Esophagus squamous epithelium (tissue), 5 donors: ENCODE measurements at places on chromosomes 13 and 19.
A peak's percentile ranks its signal among the peaks of the same experiment; 100 is the strongest.

- H3K4me1 ChIP-seq, result no peaks in the 10 kb centered on the region
- peak overlapping the region; percentile 49 for H3K27ac ChIP-seq
- H3K4me3 ChIP-seq, result no peak overlapping the region
- no peak for DNase-seq
- no peaks in the 10 kb centered on the region for H3K36me3 ChIP-seq
- no peaks in the 10 kb centered on the region for H3K27me3 ChIP-seq
Observed at GRCh38 chr13:113901231-113901630, 37.4 kb upstream of the GAS6 start.

- no peak overlapping the region for H3K4me3 ChIP-seq
- H3K4me1 ChIP-seq, result no peaks in the 10 kb centered on the region
- H3K27me3 ChIP-seq, result no peaks in the 10 kb centered on the region
Observed at GRCh38 chr19:15161028-15161984, 39.5 kb downstream of the NOTCH3 start.

GRCh38 chr19:19341026-19341425 is 20.4 kb downstream of the MAU2 start:
- peaks cover 15% of the 10 kb centered on the region for H3K4me1 ChIP-seq
- no peak overlapping the region for H3K4me3 ChIP-seq
- no peaks in the 10 kb centered on the region for H3K27me3 ChIP-seq
- no peak for DNase-seq
- peaks cover 100% of the 10 kb centered on the region for H3K36me3 ChIP-seq
- no peak overlapping the region for H3K27ac ChIP-seq

DNA sequence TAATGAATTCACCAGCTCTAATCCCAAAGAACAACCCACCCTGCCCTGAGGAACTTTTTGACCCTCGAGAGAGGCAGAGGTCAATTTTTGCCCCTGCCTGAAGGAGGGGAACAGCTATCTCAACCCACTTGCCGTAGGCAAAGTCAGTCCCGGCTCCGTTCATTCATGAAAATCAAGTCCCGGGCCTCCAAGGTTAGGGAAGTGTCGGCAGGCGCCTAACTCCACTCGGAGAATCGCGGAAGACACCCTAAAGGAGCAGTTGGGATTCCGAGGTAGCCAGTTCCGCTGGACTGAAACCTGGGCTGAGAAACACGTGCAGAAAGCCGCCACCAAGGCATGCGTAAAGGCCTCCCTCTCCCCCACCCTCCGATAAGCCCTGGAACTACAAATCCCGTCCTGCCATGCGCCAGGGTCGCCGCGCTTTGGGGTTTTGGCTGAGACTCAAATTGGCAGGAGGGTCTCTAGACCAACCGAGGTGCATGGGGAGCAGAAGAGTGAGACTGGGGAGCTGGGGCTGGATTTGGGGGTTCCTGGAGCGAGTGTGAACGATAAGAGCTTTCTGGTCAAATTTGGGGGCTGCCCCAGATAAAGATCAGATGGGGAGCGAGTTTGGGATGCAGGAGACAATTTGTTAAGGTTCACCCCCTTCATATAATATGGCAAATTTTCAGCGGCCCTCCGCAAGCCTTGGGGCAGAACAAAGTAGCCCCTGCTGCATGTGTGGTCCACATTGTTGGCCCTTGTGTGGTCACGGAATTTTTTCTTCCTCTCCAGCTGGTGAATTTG is at the start of gene TNPO2:
Gene TNPO2, minus strand, starts transcription at position 292 of the 786 bp plus-strand sequence. CDS start 2,955 bp downstream, outside the sequence.
- no peaks in the 10 kb centered on the region for H3K27me3 ChIP-seq
- H3K4me1 ChIP-seq, result peaks cover 15% of the 10 kb centered on the region
- peaks cover 24% of the 10 kb centered on the region for H3K36me3 ChIP-seq
- peak within 1 kb of the TSS; percentile 85 for H3K4me3 ChIP-seq
- DNase-seq, result no peak

GRCh38 chr13:50990065-50990817 is 80.7 kb downstream of the RNASEH2B start:
- no peak for DNase-seq
- no peak overlapping the region for H3K4me3 ChIP-seq
- peak overlapping the region; percentile 63 for H3K27ac ChIP-seq

DNA sequence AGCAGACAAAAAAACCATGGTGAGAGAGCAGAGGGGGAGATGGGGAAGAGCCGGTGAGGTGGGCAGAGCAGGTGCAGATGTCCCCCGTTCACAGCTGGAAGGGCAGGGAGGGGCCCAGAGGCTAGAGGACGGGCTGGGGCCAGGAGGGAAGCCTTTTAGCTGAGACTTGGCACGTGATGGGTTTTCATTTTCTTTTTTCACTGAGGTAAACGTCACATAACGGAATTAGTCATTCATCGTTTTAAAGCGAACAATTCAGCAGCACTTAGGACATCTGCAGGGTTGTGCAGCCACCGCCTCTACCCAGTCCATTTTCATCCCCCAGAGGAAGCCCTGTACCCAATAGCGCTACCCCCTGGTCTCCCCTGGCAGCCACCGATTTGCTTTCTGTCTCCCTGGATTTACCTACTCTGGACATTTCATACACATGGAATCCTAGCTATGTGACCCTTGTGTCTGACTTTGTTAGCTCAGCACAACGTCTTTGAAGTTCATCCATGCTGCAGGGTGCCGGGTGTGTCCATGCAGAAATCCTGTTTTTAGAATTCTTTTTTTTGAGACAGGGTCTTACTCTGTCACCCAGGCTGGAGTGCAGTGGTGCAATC is 16.0 kb upstream of the EMC10 start:
- no peaks in the 10 kb centered on the region for H3K36me3 ChIP-seq
- no peaks in the 10 kb centered on the region for H3K27me3 ChIP-seq
- H3K4me3 ChIP-seq, result no peak overlapping the region
- no peak overlapping the region for H3K27ac ChIP-seq

- H3K36me3 ChIP-seq, result no peaks in the 10 kb centered on the region
- DNase-seq, result no peak
- H3K4me1 ChIP-seq, result no peaks in the 10 kb centered on the region
- H3K27me3 ChIP-seq, result no peaks in the 10 kb centered on the region
- no peak overlapping the region for H3K27ac ChIP-seq
Observed at GRCh38 chr13:96637039-96637438, 357.2 kb downstream of the OXGR1 start.

DNA sequence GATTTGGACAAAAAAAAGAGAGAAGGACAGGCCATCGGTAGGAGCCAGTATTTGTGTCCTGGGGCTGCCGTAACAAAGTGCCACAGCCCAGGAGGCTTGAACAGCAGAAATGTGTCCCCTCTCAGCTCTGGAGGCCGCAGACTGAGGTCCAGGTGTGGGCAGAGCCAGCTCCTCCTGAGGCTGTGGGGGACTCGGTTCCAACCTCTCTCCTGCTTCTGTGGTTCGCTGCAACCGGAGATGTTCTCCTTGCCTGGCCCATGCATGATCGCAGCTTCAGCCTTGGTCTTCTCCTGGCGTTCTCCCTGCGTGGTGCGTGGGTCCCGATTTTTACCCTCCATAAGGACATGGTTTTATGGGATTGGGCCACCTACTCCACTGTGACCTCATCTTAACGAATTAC is 85.9 kb upstream of the SOX1 start:
- no peak overlapping the region for H3K4me3 ChIP-seq
- no peak for DNase-seq
- no peaks in the 10 kb centered on the region for H3K36me3 ChIP-seq
- no peak overlapping the region for H3K27ac ChIP-seq
- H3K27me3 ChIP-seq, result no peaks in the 10 kb centered on the region
- no peaks in the 10 kb centered on the region for H3K4me1 ChIP-seq

DNA sequence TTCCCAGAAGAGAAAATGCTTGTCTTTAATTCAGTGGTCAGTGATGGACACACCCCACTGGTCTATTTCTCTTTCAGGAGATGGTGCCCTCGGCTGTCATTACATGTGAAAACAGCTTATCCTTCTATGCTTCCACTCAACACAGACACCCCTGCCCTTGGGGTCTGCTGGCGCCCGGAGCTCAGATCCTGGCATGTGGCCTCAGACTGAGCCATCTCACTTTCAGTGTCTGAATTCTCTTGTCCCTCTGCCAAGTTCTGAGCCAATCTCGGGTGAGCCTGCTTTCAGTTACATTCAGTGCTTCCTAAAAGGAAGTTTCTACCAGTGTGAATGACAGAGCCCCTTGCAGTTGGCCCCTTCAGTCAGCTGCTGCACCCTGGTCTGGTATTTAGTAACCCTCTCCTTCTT is 293.6 kb downstream of the DNAJC15 start:
- H3K4me3 ChIP-seq, result peak overlapping the region; percentile 39
- no peaks in the 10 kb centered on the region for H3K36me3 ChIP-seq
- no peaks in the 10 kb centered on the region for H3K27me3 ChIP-seq
- no peak overlapping the region for H3K27ac ChIP-seq
- no peaks in the 10 kb centered on the region for H3K4me1 ChIP-seq
- no peak for DNase-seq

- no peak for DNase-seq
- peaks cover 83% of the 10 kb centered on the region for H3K4me1 ChIP-seq
- H3K4me3 ChIP-seq, result no peak overlapping the region
- no peaks in the 10 kb centered on the region for H3K27me3 ChIP-seq
Observed at GRCh38 chr13:110341445-110342244, 34.6 kb downstream of the COL4A2 start.

- H3K4me1 ChIP-seq, result peaks cover 9% of the 10 kb centered on the region
- H3K27ac ChIP-seq, result no peak overlapping the region
- DNase-seq, result no peak
- no peak overlapping the region for H3K4me3 ChIP-seq
Observed at GRCh38 chr13:79775830-79776229, 294.9 kb downstream of the NDFIP2 start.

DNA sequence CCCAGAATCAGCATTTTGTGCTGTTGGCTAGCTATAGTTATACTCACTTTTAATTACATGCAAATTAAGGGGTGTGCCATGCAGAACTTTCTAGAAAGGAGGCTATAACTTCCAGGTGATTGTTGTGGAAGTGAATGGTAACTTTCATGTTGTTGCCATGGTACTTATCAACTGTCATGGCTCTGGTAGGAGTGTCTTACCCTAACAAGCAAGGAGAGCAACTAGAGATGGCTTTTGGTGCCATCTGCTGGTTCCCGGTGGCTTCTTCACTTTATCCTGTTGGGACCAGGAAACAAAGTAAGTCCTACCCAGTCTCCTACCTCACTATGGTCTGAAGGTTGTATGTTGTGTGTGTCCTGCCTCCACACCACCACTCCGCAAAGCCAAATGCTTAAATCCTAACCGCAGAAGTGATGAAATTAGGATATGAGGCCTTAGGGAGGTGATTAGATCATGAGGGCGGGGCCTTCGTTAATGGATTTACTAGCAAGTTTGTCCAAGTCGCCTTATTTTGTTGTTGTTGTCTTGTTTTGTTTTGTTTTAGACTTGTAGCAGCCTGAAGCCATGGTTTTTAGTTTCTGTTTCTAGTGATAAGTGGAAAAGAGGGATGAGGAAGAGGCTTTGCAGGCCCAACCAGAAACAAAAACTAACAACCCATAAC is 22.6 kb downstream of the FBXL12 start:
- no peaks in the 10 kb centered on the region for H3K27me3 ChIP-seq
- peak overlapping the region; percentile 79 for H3K27ac ChIP-seq
- peaks cover 3% of the 10 kb centered on the region for H3K4me1 ChIP-seq
- no peaks in the 10 kb centered on the region for H3K36me3 ChIP-seq
